ENCODE measurements at places on chromosomes 2 and 18. TPM values are rescaled to one million over a fixed set of nuclear protein-coding genes. Genes with fewer than 3 reads are reported as not detected.

Gene COL4A4
- total RNA-seq = 34.6 TPM

Gene UNC50
- 38.8 TPM for total RNA-seq

Gene SLC4A3
- not detected for total RNA-seq

Gene FSHR
- total RNA-seq = not detected

Gene TRIM54
- not detected for total RNA-seq

Gene L3MBTL4
- total RNA-seq = 11.9 TPM

Gene CDH19
- not detected for total RNA-seq

GRCh38 chr2:89811295-89811694 is 1119.8 kb downstream of the RPIA start:
- no peaks in the 10 kb centered on the region for H3K4me1 ChIP-seq
- no peak for DNase-seq
- no peaks in the 10 kb centered on the region for H3K36me3 ChIP-seq
- no peak overlapping the region for H3K27ac ChIP-seq
- no peaks in the 10 kb centered on the region for H3K27me3 ChIP-seq

DNA sequence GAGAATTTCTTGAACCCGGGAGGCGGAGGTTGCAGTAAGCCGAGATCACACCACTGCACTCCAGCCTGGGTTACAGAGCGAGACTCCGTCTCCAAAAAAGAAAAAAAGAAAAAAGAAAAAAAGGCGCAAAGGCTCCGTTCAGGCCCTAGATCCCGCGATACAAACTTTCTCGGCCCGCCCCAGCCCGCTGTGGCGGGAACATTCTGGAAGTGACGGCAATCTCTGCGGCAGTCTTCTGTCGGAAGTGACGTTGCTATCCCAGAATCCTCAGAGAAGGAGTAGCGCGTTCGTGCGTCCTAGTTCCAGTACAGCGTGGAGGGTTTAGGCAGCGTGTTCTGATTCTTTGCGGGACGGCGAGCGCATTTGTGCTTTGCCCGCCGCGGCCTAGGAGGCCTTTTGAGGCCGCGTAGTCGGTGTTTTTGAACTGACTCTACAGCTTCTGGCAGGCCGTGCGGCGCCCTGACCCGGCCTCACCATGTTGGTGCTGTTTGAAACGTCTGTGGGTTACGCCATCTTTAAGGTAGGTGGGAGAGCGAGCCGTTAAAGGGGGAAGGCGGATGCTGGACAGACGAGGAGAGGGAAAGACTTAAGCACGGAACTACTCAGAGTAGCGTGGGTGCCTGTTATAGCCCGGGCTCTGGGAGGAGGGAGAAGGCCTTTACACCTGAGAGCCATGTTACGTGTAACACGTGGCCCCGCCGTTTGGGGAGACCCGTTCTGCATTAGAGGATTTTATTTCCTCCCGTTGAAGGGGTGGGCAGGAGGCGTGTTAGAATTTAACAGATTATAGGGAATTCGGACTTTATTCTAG is at the start of gene NOP58:
TSS of gene NOP58 (plus strand) at position 297 of the 811 bp plus-strand sequence. CDS start at position 476, 179 bp downstream.
- H3K36me3 ChIP-seq = no peaks in the 10 kb centered on the region
- H3K4me1 ChIP-seq = peaks cover 25% of the 10 kb centered on the region
- no peaks in the 10 kb centered on the region for H3K27me3 ChIP-seq
- H3K27ac ChIP-seq = peak within 1 kb of the TSS; percentile 93
- H3K4me3 ChIP-seq = peak within 1 kb of the TSS; percentile 95
- peak; percentile 95 for DNase-seq

GRCh38 chr2:24448797-24449196 is 42.3 kb upstream of the NCOA1 start:
- H3K27me3 ChIP-seq = no peaks in the 10 kb centered on the region
- no peaks in the 10 kb centered on the region for H3K36me3 ChIP-seq
- no peaks in the 10 kb centered on the region for H3K4me1 ChIP-seq
- H3K4me3 ChIP-seq = no peak overlapping the region
- no peak for DNase-seq
- H3K27ac ChIP-seq = no peak overlapping the region

DNA sequence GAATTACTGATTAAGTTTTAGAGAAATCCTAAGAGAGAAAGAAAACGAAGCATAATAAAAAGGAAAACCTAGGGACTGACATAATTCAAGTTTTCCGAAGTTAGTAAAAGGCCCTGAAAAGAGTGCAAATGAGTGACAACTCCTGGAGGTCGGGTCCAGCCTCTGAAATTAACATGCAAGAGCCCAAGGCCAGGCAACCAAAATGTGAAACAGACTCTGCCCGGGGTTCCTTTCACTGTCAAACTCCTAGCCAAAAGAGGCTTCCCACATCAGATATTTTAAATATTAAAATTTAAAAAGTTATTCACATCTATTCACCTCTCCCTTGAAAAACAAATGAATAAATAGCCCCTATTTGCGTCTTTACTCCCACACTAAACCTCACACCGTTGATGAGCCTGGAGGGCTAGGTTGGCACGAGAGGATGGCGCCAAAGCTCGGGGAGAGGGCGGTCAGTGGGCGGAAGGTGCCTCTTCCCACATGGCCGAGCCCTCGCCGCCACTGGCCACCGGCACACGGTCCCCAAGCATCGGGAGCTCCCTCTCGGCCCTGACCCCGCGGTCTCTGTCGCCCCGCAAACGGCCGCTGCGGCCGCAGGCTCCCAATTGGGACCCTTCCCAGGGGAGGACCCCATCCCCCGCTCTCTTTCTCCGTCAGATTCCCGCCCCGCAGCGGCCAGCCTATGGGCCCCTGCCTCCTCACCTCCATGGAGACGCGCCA is 630 bp downstream of the PPM1G start:
- H3K4me1 ChIP-seq = peaks cover 15% of the 10 kb centered on the region
- H3K4me3 ChIP-seq = peak overlapping the region; percentile 28
- no peak for DNase-seq
- H3K27me3 ChIP-seq = no peaks in the 10 kb centered on the region
- H3K36me3 ChIP-seq = no peaks in the 10 kb centered on the region

DNA sequence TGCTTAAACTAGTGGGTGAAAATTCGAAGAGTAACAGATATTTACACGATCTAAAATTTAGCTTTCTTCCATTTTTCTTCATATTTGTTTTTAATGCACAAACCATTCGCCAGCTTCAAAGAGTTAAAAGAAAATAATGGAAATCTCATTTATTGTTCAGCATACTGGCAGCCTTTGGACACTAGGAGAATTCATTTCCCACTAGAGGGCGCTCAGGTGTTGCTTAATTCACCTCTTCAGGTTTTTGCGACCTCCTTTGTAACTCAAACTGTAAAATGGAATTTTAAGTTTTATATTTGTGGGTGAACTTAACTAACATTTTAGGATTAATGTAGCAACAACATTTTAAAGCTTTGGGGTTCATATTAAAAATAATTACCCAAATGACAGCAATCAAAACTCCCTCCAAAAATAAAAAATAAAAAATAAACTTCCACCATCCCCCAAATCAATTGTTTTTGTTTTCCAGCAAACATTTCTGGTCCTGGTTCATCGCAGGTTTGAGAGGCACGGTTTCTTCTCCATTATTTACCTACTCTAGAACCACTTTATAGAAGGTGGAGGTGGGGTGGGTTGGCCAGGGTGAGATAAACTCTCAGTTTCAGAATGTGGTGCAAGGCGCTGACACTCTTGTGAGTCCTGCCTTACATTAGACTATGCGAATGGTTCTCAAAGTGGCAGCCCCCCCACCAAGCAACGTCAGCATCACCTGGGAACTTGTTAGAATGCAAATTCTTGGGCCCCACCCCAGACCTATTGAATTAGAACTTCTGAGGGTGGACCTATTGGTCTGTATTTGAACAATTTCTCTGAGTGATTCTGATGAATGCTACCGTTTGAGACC is 24.7 kb upstream of the PNPT1 start:
- peak; percentile 61 for DNase-seq
- H3K36me3 ChIP-seq = no peaks in the 10 kb centered on the region
- no peak overlapping the region for H3K27ac ChIP-seq
- H3K4me3 ChIP-seq = no peak overlapping the region
- no peaks in the 10 kb centered on the region for H3K4me1 ChIP-seq

GRCh38 chr18:45349467-45349866 is 265.8 kb upstream of the SLC14A2 start:
- H3K4me1 ChIP-seq = no peaks in the 10 kb centered on the region
- no peak for DNase-seq
- no peaks in the 10 kb centered on the region for H3K27me3 ChIP-seq
- H3K27ac ChIP-seq = no peak overlapping the region

DNA sequence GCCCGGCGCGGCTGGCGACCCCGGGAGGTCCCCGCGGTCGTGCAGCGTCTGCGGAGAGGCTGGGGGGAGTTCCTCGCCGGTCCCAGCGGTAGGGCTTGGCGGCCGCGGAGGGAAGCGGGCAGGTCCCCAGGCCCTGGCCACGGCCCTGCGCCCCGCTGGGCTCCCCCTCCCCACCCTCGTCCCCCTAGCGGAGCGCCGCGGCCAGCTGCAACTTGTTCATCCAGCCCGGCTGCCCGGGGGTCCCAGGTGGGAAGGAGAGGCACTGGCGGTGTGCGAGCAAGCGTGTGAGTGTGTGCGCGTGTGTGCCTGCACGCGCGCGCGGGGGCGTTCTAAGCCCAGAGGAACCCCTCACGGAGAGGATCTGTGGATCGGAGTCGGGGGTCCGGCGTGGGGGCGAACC is 1.3 kb downstream of the PTPRM start:
- peaks cover 36% of the 10 kb centered on the region for H3K27me3 ChIP-seq
- DNase-seq = peak; percentile 5
- H3K4me1 ChIP-seq = no peaks in the 10 kb centered on the region
- no peak overlapping the region for H3K4me3 ChIP-seq
- no peaks in the 10 kb centered on the region for H3K36me3 ChIP-seq

GRCh38 chr18:23422751-23423418 is 30.2 kb upstream of the RIOK3 start:
- H3K4me1 ChIP-seq = peaks cover 23% of the 10 kb centered on the region
- H3K27ac ChIP-seq = peak overlapping the region; percentile 13
- peak; percentile 55 for DNase-seq
- no peaks in the 10 kb centered on the region for H3K27me3 ChIP-seq
- no peak overlapping the region for H3K4me3 ChIP-seq
- H3K36me3 ChIP-seq = no peaks in the 10 kb centered on the region

DNA sequence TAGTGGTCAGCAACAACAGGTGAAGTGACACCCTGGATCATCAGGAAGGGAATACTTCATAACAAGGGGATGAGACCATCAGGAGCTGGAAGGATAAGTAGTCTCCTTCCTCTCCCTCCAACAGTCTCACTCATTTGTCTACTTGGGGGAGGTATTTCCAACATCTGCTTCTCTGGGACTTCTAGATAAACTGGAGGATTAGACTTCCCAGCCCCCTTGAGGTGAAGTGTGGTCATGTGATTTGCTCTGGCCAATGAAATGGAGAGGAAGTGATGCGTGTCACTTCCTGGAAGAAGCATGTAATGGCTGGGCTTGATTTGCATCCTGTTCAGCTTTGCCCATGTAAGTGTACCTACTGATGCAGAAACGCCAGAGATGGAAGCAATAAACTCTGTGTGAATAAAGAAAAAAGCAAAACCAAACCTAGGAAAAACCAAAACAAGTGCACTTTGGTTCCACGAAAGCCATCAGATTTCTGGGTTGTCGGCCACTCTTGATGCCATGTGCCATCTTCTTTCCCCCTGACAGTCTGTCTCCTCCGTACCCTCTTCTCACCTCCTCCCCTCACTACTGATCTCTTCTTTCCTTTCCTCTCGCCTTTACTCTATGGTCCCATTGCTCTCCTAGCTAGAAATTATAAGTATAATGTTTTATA is 76.1 kb upstream of the DNMT3A start:
- H3K36me3 ChIP-seq = no peaks in the 10 kb centered on the region
- H3K4me1 ChIP-seq = peaks cover 65% of the 10 kb centered on the region
- DNase-seq = peak; percentile 71
- H3K27me3 ChIP-seq = no peaks in the 10 kb centered on the region
- H3K27ac ChIP-seq = peak overlapping the region; percentile 89
- H3K4me3 ChIP-seq = no peak overlapping the region

DNA sequence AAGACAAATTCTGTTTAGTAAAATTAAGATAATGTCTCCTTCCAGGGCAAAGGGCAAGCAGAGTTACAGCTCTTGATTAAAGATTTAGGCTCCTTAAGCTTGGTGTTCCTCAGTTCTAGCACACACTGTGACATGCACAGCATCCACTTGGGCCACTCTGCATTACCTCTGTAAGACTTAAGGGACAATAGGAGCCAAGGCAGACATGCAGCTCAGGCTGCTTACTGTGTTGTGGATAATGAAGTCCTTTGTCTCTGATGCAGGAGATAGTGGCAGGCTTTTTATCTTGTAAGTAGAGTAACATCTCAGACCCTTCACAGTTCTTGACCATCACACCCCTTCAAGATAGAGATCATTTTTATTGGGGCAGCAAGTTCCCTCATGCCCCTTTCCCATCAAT is 31.2 kb downstream of the RBM45 start:
- no peak overlapping the region for H3K4me3 ChIP-seq
- DNase-seq = no peak
- H3K27me3 ChIP-seq = no peaks in the 10 kb centered on the region
- no peaks in the 10 kb centered on the region for H3K36me3 ChIP-seq
- H3K4me1 ChIP-seq = no peaks in the 10 kb centered on the region
- H3K27ac ChIP-seq = no peak overlapping the region

GRCh38 chr18:21910906-21911305 is 170.3 kb downstream of the MIB1 start:
- H3K27ac ChIP-seq = no peak overlapping the region
- H3K4me3 ChIP-seq = no peak overlapping the region
- H3K27me3 ChIP-seq = no peaks in the 10 kb centered on the region
- no peak for DNase-seq
- H3K4me1 ChIP-seq = no peaks in the 10 kb centered on the region

DNA sequence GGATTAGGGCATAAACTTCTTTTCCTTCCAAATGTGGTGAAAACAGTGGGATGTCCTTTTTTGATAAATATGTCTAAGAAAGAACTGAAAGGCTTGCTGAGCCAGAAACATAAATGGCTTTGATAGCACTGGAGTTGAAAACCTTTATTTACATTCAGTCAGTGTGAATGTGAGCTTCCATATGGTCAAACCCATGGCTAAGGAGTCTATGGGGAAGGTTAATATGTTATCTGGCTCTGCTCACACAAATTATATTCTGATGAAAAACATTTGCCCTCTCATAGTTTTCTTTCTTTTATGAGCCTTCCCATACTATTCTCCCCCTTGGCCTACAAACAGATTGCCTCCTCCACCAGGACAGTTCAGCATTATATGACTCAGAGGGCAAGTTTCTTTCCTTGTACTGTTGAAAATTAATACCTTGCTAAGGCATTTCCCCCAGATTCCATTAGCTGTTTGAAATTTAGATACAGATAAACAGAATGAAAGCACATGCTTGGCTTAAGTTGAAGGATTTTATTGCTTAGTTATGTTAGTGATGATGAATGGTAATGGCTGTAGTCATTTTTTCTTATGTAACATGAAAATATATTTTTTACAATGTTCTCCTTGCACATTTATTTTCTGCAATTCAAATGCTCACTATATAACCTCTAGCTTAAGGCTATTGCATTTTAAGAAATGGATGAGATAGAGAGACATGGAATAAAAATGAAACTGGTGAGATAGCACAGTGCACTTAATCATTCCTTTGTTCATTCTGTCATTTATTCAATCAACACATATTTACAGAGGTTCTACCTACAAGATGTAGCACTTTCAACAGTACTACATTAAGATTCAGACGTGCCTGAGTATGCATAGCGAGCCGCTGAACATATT is 544.1 kb downstream of the LRRTM4 start:
- no peak overlapping the region for H3K27ac ChIP-seq
- no peak overlapping the region for H3K4me3 ChIP-seq
- no peak for DNase-seq
- H3K36me3 ChIP-seq = no peaks in the 10 kb centered on the region
- H3K4me1 ChIP-seq = no peaks in the 10 kb centered on the region
